ENCODE measurements at places on chromosomes 2 and 18.

GRCh38 chr2:144248350-144249034, 271.4 kb downstream of the ZEB2 start:
- DNase-seq: no peak

- no peak for DNase-seq
These were observed 542.1 kb downstream of the PID1 start for GRCh38 chr2:228728961-228729360.

DNA sequence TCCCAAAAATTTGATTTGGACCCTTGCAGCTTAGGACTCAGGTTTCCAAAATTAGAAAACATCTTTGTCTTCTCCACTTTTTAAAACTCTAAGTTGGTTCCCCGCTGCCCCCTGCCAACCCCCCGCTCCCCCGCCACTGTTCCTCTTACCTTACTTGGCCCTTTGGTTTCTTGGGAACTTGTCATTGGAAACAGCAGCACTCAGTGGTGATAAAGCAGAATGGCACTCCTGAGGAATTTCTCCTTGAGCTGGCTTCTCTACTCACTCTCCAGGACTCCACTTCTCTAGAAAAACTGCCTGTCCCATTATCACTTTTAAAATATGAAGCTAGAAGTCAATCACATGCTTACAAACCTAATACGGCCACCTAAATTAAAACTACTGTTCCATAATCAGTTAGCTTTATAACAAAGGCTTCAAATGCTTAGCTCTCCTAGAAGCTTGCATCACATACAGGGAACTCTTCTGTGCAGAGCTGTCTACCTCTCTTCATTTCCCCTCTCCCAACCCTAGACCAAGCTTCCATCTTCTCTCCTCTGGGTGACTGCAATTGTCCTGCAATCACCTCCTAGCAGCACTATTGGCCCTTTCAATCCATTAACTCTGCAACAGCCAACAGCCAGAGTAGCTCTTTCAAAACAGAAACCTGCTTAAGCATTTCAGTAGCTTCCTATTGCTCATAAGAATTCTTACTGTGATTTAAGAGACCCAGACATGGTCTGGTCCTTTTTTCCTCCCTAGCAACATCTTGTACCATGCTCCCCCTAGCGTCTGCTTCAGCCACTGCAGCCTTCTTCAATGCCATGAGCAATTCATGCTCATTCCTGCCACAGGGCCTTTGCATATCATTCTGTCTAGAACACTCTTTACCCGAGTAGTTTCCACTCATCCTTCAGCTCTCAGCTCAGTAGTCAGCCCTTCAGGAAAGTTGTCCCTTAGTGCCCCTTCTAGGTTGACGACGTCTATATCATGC, 15.2 kb upstream of the PLEKHM3 start:
- DNase-seq: peak; percentile 53

DNA sequence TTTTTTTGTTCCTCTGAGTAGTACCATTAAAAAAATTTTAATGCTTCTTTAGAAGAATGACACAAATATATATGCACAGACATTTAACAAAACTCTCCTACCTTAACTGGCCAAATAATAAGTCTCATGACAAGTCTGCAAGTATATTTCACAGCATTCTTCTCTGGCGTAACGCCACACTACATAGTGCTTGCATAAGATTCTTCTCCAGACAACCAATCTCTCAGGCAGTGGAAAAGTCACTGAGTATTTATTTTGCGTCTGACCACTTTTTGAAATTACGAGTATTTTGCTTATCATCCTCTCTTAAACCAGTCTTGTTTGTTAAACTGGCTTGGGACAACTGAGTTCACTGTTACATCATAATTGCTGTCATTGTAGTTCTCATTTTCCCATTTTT, 749.2 kb downstream of the ADCYAP1 start:
- no peak for DNase-seq

DNA sequence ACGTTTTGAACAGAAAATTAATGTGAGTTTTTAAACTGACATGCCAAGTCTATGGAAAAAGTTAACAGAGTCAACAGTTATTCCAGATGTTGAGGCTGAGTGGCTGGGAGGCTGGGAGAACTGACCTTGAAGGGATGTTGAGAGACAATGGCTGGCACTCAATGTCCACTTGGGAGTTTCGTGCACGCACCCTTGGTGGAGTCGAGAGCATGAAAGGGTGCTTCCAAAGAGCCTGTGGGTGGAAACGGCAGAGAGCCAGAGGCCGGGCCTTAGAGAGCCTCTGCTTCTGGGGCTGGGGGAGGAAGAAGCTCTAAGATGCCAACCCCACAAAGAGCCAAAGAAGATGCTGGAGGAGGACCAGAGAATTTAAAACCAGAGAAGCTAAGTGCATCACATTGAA, 63.4 kb upstream of the L3MBTL4 start:
- DNase-seq: peak; percentile 60

- no peak for DNase-seq
These were observed 4.0 kb downstream of the PTGR3 start for GRCh38 chr18:75204732-75205513.

DNA sequence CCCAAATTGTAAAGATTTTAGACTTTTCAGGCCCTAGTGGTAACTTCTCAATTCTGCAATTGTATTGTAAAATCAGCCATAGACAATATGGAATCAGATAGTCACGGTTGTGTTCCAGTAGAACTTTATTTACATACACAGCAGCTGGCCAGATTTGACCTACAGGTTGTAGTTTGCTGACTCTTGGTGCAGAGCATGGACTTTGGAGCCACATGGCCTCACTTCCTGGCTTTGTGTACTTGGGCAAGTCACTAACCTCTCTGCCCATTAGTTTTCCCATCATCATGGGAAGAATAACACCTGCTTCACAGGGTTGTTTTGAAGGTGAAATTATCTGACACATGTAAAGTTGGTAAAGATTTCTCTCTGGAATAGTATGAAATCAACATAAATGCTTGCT, 147.6 kb downstream of the TMEM200C start:
- no peak for DNase-seq

GRCh38 chr2:58796239-58796910, 555.2 kb upstream of the FANCL start:
- DNase-seq: no peak

GRCh38 chr2:232523682-232524597, 2.0 kb upstream of the CHRND start:
- DNase-seq: peak; percentile 66

DNA sequence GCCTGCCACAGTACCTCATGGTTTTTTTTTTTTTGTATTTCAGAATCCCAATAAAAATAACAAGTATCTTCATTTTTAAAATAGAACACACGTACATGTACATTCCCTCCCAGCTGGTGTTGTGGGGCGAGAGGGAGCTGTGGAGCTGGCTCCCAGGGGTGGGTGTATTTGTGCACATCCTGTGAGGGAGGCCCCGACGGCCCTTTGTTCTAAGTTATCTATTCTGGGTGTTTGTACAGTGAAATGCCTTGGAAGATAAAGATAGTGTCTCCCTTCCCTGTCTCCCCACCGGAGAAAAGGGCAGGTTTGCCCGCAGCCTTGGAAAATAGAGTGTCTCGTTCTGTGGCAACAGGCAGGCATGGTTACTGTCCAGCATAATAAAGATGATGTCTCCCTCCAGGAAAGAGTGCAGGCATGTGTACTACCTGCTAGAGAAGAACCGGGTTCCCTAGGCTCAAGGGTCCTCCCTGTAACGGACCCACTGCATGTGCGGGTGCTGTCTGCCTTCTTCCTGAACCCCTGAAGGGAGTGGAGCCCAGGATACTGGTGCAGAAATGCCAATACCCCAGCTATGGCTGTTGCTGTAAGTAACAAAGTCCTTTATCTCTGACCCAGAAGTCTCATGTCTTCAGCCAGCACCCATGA, 12.1 kb upstream of the ALLC start:
- DNase-seq: no peak

DNA sequence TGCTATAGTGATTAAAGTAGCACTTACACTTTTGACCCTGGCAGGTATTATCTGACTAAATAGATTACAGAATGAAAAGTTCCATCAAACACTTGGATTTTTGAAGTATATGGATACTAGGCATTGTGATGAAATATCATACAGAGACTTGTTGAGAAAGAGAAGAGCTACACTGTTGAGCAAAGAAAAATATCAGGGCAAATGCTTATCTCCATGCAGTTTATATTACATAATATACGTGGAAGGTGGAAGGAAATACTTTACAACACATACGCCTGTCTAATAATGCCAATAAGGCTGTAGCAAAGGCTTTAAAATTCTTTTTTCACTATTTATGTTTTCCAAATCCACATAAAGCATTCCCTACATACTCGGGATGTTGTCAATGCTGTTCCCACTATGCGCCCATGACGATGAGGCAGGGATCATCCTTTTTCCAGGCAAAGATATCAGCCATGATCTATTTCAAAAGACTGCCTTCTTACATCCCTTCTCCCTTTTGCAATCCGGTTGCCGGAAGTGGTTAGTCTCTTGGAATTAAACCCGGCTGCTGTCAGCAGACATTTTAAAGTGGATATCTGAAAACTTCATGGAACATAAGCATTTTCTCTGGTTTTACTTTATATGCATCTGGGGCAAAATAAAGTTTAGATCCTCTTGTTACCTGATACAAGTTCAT, 92.6 kb upstream of the ITGA4 start:
- no peak for DNase-seq

- DNase-seq: no peak
These were observed 105.6 kb upstream of the LDLRAD4 start for GRCh38 chr18:13112982-13113381.

GRCh38 chr2:85703329-85703728, 9.2 kb downstream of the GNLY start:
- no peak for DNase-seq

DNA sequence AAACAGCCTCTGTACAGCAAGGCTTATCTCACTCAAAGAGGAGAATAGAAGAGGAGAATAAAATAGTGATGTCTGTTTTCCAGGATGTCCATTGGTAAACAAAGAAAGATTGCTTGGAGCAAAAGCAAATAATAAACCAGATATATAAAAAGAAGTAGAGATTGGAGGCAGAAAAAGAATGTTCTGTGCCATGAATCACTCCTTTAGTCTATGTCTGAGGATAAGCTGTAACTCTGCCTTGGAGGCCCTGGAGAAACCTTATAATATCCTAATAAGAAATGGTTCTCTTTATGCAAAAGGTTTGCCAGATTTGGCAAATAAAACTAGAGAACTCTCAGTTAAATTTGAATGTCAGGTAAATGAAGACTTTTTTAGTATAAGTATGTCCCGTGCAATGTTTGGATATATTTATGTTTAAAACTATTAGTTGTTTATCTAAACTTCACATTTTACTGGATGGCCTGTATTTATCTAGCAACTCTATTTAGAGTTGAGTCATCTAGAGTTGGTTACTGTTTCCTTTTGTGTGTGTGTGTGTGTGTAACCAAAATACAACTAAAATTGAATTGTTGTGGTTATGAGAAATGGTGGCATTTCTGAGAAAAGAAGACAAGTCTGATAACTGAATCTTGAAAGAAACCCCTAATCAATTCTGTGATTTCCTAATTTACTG, 510.3 kb upstream of the SETBP1 start:
- DNase-seq: no peak

DNA sequence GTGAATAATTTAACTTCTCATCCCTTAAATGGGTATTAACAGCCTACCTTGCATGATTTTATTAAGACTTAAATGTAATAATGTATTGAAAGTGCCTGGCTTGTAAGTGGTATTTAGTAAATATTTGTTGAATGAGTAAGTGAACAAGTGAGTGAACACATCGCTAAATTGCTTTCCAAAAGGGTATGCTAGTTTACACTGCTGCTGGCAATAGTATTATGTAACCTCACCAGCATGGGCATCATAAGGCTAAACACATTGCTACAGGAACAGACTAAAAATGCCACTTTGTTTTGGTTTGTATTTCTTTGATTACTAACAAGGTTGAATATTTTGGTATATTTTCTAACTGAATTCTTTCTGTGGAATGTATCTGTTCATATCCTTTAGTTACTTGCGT, 9.8 kb downstream of the WDR43 start:
- DNase-seq: no peak

- DNase-seq: no peak
These were observed 57.2 kb upstream of the SLC1A4 start for GRCh38 chr2:64932116-64932370.

GRCh38 chr2:41510108-41510507, 537.7 kb upstream of the PKDCC start:
- DNase-seq: no peak

All from right forelimb (tissue), 1 donor.